ENCODE measurements at places on chromosomes 11 and 22. TPM values are rescaled to one million over a fixed set of nuclear protein-coding genes. Genes with fewer than 3 reads are reported as not detected.

Gene APOL5
- total RNA-seq, result not detected

- DNase-seq, result peak; percentile 80
These were observed 434 bp downstream of the BANF1 start for GRCh38 chr11:66002648-66003225.

Gene VWA5A
- 4.3 TPM for total RNA-seq

GRCh38 chr22:39871008-39871798, 22.4 kb downstream of the ENTHD1 start:
- DNase-seq, result no peak

GRCh38 chr22:43572710-43573109, 160.9 kb downstream of the MPPED1 start:
- no peak for DNase-seq

Gene OR56A4
- not detected for total RNA-seq

Gene TECTA
- 0.31 TPM for total RNA-seq

DNA sequence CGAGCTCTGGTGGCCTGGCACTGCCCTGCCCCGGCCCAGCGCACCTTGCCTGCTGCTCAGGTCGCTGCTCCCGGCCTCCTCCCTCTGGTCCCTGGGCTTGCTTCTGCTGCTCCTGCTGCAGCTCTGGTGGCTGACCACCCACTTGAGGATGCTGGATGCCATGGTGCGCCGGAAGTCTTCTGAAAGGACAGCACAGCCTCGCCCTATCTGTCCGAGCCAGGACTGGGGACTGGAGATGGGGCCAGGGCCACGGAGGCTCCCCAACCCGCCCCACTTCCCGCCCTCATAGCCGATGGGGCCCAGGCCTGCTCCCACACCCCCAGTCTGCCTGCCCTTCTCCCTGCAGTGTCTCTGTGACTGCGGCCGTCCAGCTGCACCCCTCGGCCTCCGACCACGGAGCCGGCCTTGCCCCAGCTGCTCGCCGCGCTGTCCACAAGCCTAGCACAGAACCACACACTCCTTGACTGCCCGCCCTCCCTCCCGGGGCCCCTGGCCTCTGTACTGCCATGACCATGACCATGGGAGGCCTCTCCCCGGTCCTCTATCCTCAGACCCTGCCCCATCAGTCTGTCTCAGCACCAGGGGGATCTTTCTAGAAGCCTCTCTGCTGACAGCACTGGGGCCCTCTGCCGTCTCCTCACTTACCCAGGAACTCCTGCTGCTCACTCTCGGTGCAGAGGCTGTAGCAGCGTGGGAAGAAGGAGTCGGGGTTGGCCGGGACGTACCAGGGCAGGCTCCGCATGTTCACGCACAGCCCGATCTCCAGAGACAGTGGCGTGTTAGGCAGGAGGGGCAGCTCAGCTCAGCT, 12.7 kb downstream of the TTLL8 start:
- DNase-seq, result no peak

Gene PHF21B
- total RNA-seq, result not detected

DNA sequence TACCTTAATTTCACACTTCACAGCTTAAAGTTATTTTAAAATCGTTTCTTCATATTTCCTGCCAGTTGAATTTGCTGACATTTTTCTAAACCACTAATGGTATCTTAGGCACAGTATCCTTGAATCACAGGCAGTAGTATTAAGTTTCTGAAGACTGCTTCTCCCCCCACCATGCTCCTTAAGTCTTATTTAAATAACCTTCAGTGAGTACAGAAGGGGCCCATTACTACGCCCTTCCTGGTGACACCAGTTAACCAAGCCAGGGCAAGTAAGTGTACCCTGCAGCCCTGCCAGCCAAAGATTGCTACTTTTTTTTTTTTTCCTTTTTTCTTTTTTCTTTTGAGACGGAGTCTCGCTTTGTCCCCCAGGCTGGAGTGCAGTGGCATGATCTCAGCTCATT, 19.9 kb downstream of the KDM2A start:
- DNase-seq, result no peak

GRCh38 chr22:50015451-50016307, 3.1 kb upstream of the IL17REL start:
- DNase-seq, result no peak

GRCh38 chr11:80593648-80594374, 1153.0 kb upstream of the TENM4 start:
- DNase-seq, result no peak

DNA sequence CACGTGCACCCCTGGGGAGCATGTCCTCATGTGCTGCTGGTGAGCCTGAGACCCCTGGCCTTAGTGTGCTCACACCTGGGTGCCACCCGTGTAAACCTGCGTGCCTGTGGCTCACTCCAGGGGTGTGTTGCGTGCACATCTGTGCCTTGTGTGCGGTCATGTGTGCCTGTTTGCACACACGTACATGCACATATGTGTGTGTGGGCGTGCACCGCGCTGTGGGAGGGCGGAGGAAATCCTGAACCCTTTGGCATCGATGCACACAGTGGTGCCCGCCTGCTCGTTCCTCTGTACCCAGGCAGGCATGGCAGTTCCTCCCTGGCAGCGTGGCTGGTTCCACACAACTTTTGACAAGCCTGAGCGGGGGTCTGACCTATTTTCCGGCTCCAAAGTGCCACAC, 1181.9 kb downstream of the BRD1 start:
- DNase-seq, result no peak

- no peak for DNase-seq
These were observed 194.3 kb upstream of the MTNR1B start for GRCh38 chr11:92775003-92775676.

DNA sequence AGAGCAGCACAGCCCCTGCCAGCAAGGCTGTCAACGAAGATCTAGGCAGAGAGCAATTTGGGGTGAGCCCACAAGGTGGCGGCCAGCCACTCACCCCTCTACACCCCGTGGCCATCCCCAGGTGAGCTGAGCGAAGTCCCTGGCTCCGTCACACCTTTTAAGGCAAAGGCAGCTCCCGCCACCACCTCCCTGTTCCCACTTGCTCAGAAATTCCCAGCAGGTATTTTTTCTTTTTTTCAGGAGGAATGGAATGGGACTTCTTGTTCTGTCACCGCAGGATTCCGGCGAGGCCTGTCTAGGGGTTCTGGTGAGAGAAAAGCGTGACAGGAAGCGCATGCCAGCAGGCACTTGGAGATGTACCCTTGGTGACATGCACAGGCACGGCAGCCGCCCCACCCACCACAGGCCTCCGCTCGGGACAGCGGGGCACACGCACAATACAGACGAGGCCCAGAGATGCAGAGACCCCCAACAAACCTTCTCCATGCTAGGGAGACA, 10.0 kb downstream of the RPL3 start:
- peak; percentile 31 for DNase-seq

All from activated naive CD8-positive, alpha-beta T cell treated with anti-CD3 and anti-CD28 coated beads for 36 hours (primary cell).